Fibroblast of skin of abdomen (primary cell): ENCODE measurements at places on chromosomes 2 and 18.

DNA sequence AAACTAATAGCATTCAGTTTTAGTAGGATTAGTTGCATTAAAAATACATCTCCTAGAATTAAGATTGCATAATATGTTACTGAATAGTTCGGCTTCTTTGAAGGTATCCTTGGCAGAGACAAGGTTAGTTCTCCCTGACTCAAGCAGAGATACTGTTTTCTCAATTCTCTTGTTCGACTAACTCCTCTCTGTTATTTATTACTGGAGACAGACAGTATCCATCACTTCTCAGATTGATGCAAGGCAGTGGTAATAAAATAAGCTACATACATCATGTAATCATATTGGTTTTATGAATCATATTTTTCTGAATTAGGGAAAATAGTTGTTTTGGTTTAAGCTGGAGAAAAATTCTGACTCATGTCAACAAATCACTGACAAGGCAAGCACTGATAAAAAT, 134.8 kb downstream of the SLC8A1 start:
- DNase-seq, result peak; percentile 66

GRCh38 chr2:36797324-36798070, 101.0 kb downstream of the VIT start:
- peak; percentile 15 for DNase-seq

- peak; percentile 65 for DNase-seq
Measured at GRCh38 chr2:24981411-24982136, 9.8 kb upstream of the DNAJC27 start.

DNA sequence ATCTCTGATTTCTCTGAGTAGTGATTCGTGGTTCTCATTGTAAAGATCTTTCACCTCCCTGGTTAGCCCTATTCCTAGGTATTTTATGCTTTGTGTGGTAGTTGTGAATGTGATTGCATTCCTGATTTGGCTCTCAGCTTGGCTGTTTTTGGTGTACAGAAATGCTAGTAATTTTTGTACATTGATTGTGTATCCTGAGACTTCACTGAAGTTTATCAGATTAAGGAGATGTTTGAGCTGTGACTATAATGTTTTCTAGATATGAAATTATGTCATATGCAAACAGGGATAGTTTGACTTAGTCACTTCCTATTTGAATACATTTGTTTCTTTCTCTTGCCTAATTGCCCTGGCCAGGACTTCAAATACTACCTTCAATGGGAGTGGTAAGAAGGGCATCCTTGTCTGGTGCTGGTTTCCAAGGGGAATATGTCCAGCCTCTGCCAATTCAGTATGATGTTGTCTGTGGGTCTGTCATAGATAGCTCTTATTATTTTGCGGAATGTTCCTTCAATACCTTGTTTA, 251.9 kb upstream of the ZNF804A start:
- no peak for DNase-seq

DNA sequence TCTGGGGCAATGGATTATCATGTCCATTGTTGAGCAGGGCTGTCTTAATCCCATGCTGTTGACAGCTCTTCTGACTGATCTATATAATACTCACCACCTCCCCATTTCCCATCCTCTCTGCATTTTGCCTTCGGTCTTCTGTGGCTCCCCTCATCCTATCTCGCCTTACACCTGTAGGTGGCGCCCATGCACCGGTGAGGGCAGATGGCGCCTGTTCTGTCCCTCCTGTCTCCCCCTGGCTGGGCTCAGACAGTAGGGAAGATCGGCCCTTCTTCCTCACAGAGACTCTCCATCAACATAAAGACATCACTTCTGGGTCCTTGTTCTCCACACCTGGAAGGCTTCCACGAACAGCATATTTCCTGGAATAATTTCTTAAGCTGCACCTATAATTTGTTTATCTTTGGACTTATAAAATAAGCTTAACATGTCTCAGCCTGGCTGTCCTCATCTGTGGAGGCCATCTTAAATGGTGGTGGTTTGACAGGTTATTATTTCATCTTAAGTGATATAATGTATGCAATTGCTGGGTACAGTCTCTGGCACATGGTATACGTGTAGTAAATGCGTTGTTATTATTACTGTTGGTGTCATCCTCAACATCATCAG, 10.9 kb upstream of the CDH20 start:
- DNase-seq, result peak; percentile 62

GRCh38 chr2:218465987-218466633, 47.2 kb downstream of the VIL1 start:
- DNase-seq, result peak; percentile 21

GRCh38 chr2:73984203-73984921, at the start of gene TET3:
TSS of gene TET3 (plus strand) at chr2:73984910. CDS start at chr2:73986404, 1,494 bp downstream.
- no peak for DNase-seq

- DNase-seq, result no peak
Measured at GRCh38 chr2:44616667-44617155, 255.0 kb downstream of the CAMKMT start.
